Stromal cell of bone marrow (primary cell): ENCODE measurements at places on chromosomes 2 and 18.

- DNase-seq = no peak
Measured at GRCh38 chr2:177393203-177393755, 706 bp downstream of the AGPS start.

GRCh38 chr2:26269571-26270158, 24.9 kb downstream of the HADHB start:
- no peak for DNase-seq

DNA sequence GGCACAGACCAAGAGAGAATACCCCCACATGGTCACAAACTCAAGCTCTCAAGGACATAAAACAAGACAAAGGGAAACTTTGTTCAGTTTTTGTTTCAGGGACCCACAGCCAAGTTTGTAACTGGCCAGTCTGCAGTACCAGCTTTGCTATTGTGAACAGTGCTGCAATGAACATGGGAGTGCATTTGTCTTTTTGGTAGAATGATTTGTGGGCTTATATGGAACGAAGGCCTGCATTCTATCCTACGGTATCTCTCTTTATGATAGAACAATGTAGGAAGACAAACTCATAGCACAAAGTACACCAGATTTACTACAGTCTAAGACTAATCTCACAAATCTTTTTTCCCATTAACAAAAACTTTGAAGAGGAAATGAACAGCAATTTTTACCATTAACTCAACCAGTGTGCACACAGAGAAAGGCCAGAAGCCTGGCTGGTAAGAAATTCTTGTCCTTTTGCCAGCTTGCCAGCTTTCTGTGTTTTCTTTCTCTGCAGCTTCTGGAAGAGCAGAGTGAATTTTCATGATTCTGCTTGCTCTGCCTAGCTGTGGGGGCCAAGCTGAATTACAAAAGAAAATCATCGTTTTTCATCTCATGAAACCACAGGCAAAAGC, 37.1 kb upstream of the FEZ2 start:
- no peak for DNase-seq

DNA sequence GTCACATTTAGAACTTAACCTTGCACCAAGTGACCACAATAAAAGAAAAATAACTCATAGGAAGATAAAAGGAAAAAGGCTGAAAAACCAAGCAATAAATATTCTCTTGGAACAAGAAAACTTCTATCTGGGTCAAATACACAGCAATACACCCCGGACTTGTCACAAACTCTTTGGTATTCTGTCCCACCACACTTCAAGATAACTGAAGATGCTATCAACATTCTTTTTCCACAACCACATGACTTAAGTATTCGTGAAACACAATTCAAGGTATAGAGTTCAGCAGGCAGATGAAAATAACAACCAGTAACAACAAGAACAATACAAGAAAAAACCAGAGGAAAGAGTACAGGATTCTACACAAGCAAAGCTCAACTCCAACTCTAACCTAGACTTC, 18.0 kb downstream of the MBD2 start:
- DNase-seq = no peak

GRCh38 chr2:157644776-157645175, 16.1 kb upstream of the ACVR1C start:
- no peak for DNase-seq

- no peak for DNase-seq
Measured at GRCh38 chr2:25936889-25937545, 45.3 kb downstream of the KIF3C start.

GRCh38 chr2:46962751-46963150, 47.1 kb upstream of the MCFD2 start:
- no peak for DNase-seq

DNA sequence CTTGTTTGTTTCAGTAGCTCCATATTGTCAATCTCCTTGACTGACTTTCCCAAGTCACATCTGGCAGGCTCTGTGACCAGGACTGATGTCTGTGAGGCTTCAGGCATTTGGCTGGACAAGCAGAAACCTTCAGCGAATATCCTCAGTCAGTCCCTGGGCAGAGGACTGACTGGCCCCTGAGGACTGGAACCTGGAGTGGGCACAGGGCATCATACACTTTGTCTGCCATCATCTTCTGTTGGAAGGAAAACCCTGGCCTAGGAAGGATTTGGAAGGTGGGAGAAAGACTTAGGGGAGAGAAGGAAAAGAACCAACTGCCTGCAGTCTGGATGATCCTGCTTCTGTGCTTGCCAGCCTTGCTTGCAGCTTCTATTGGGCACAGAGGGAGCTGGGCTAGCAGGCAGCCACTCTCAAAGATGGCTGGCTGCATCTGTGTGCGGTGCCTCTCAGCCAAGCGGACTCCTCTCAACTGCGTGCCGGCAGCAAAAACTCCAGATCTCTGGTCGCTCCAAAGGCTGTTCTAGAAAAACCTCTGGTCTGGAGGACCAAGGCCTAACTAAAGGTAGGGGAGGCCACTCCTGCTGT, 126.8 kb downstream of the MARCHF4 start:
- DNase-seq = no peak

DNA sequence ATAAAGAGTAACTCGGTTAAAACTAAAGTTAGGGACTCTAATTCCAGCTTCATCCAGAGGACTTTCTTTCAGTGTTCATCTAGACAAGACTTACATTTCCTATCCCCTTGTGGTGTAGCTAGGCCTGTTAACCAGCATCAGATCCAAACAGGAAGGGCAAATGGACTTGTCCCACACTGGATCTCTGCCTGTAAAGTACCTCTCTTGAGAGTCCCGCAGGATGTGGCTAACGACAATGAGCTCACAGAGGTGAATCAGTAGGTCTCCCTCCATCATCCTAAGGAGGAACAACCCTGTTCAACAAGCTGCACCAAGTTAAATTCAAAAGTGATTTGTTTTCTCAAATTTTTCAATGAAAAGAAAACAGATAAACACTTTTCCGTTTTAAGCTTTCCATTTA, 412.3 kb upstream of the RGPD4 start:
- no peak for DNase-seq

DNA sequence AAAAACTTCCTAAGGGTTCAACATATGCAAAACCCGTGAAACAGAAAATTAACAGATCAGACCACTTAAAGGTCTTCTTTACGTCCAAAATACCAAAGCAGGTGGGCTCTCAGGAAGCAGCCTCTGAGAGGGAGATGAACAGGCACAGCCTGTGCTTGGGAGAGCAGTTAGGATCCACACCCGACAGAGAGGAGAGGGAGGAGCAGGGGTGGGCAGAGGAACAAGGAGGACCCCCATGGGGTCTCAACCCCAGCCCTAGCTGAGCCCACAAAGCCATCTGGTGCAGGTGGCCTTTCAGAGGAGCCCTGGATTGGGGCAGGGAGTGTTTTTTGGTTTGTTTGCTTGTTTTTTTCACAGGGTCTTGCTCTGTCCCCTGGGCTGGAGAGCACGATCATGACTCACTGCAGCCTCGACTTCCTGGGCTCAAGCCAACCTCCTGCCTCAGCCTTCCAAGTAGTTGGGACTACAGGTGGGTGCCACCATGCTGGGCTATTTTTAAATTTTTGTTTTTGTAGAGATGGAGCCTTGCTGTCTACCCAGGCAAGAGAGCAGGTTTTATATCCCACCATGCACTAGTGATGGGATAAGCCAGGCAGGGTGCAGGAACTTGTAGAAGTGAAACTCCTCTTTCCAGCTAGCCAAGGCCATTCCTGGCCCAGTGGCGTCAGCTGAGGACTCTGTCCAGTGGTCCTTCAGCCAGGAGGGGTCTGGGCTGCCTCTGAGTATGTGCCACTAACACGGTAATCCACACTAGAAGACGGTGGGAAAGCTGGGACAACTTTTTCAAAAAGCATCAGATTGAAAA, 154.1 kb upstream of the HDAC4 start:
- DNase-seq = no peak

DNA sequence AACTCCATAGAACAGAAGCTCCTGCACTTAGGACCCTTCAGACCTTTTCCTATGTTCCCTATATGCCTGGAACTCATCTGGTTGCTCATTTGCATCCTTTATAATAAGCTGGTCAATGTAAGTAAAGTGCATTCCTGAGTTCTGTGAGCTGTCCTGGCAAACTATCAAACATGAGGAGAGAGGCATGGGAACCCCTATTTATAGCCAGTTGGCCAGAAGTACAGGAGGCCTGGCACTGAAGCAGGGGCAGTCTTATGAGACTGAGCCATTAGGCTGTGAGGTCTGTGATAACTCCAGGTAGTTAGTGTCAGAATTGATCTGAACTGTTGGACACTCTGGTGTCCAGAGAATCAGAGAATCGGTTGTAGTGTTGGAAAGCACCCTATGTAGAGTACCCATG, 88.4 kb downstream of the EHD3 start:
- DNase-seq = no peak

- no peak for DNase-seq
Measured at GRCh38 chr2:30217644-30218337, 13.5 kb upstream of the LBH start.

DNA sequence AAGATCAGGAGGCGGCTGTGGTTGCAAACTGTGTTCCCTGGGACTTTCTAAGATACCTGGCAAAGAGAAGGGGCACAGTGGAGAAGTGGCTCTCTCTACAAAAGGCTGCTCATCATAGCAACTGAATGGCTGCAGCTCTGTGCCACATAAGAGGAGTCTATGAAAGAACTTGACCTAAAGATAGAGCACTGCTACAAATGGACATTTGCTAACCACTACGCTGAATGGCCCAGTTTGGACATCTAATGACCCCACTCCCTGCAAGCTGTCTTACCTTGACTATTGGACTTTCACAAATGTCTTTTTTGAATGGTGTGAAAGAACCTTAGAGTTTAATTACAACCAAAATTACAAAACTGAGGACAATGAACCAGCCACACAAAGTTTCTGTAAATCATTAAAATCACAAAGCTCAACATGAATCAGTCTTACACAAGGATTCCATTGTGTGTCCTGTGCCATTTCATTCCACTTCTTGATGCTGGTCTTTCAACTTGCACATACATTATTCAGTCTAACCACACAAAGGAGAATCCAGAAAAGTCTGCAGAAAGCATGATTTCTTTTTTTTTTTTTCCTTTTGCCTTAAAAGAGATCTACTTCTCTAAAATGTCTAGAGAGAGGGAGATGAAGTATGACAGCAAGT, 154.0 kb downstream of the LAMA1 start:
- DNase-seq = no peak

DNA sequence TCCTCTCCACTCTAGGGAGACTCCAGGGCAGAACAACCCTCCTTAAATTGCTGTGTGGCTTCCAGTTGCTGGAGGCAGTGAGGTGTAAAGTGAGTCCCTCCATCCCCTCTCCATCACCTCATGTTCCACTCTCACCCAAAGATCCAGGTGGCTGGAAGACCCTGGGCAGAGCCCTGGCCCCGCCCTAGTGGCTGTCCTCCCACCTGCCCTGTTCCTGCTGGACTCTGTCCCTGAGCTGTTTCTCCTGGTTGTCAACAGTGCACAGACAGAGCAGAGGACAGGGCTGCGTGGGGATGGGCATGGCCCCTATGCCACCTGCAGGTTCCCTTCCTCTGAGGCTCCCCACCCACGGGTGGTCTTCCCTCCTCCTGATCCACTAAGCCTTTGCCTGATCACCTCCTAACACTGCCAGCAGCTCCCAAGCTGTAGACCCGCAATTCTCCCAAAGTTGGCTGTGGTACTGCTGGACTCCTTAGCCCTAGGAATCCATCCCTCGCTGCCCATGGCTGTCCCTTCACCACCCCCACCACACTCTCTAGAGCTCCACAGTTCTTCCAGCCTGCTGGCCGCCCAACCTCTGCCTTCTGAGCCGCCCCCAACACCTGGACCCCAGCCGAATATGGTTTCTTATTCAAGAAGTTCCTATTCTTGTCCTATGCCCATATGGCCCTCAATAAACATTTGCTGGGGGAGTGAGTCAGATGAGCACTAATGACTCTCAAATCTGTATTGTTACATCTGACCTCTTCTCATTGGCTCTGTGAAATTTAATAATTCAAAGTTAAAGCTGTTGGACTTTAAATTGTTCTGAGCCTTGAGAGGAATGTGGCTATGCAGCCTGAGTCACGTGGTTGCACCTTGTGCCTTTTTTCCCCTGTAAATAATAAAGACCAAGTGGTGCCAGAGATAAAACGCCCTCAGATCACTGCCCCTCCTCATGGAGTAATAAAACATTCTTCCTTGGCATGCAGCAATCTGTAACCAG, 260.0 kb upstream of the HS6ST1 start:
- DNase-seq = no peak

DNA sequence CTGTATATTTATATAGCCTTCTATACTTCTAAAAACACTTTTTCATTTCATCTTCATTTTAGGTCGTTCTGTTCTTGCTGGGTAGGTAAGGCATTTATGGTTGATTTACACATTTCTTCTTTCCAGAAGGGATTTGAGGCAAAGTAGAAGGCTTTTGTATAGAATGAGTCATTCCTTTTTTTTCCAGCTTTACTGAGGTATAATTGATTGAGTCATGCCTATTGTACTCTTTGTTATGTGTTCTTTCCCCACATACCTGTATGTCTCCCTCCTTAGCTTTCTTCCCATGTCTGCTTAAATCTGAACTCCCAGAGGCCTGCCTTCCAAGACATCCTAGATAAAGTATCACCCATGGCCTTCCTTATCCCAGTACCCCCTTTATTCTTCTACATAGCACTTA, 4.8 kb upstream of the CDC42EP3 start:
- no peak for DNase-seq

DNA sequence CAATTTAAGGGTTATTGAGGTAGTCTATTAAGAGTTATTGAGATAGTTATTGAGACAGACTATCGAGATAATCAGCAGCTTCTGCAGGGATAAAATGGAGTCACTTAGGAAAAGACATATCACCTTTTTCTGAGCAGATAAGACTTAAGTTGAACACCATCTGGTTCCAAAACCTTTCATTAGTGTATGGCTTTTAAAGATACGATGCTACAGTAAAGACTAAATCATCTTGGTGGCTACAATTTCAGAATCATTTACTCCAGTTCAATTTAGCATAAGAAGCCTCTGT, 68.6 kb upstream of the DNAJC10 start:
- no peak for DNase-seq

DNA sequence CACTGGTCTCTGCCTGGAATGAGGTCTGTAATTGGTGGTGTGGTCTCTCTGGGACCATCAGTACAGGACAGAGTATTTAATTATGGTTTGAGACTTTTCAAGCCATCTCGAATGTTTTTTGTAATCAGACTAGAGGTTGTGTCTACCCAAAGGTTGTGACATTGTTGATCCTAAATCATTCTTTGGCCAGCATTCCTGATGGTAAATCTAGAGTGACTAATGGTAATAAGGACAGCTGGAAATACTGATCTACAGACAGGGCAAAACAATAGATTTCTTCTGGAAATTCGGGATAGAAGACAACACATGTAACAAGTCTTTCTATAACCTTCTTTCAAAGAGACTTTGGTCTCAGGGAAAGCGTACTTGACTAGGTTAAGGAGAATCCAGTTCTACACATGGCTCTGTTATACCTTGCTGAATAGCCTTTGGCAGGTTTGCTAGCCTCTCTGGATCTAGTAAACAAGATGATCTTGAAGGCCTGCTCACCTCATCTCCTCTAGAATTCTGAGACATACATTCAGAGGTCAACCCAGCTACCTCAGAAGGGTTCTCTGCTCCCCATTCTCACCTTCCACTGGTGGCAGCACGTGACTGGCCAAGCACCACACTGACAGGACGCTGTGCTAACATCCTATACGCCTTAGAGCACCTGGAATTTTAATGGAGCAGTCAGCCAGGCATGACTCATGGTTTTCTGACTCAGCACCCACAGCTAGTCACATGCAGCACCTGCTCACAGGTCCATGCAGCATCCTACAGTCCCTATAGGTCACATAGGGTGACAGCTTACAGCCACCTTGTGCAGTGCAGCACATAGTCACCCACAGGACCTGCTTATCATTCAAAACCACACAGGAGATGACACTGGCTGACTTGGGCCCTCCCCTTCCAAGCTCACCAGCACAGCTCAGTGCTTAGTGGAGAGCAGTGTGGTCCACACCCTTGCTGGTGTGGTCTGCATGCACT, 12.2 kb downstream of the PLB1 start:
- no peak for DNase-seq

GRCh38 chr2:71720283-71720560, 266.9 kb downstream of the DYSF start:
- DNase-seq = no peak
